ENCODE measurements at places on chromosomes 3 and 15. TPM values are rescaled to one million over a fixed set of nuclear protein-coding genes. Genes with fewer than 3 reads are reported as not detected.

KNL1 gene
- polyA plus RNA-seq: 14.6 TPM

DNA sequence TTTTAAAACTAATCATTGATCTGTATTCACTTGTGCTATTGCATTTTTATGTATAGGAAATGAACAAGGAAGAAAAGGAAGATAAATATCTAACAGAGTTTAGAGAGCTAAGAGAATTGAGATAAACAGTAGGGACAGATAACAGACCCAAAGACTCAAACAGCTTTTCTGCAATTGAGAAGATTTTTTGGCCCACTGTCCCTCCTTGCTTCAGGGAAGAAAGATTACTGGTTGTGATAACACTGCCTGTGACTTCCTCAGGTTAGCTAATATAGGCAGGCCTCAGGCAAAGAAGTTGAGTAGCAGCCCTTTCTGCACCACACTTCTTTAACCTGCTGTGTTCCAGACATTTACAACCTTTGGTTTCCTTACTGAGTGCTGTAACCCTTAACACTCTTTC lies 2.7 kb upstream of the COX17 start:
- no peak for DNase-seq

DNA sequence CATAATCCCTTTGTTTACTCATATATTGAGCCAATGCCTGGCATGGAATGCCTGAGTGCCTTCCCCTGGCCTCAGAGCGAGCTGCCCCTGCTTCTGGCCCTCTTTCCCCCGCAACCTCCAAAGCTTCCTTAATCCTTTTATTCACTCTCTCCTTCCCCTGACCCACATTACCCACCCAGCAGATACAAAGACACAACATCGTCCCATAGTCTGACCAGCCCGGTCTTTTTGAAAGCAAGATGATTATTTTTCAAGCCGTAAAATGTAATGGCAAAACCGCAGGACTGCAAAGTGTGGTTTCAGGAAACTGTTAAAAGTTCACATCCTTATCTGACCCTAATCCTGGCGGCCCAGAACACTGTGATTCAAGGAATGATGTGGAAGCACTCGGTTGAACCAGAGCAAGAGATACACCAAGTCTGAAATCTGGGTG lies 78.4 kb upstream of the LRTM1 start:
- no peak for DNase-seq

GRCh38 chr3:166104938-166105337 lies 267.7 kb upstream of the BCHE start:
- no peak for DNase-seq

DNA sequence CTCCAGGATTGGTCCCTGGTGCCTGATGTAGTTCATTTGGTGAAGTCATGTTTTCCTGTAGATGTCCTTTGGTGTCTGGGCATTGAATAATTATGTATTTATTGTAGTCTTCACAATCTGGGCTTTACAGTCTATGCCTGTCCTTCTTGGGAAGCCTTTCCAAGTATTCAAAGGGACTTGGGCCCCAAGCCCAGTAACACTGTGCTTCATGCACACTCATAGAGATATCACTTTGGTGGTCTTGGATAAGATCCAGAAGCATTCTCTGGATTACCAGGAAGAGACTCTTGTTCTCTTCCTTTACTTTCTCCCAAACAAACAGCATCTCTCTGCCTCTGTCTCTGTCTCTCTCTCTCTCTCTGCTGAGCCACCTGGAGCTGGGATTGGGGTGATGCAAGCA lies 281.1 kb upstream of the GOLGA6L4 start:
- no peak for DNase-seq

- DNase-seq: no peak
These were observed 219.5 kb upstream of the MDFIC2 start for GRCh38 chr3:70531838-70532489.
